ENCODE measurements at places on chromosomes 1 and 21.
A peak's percentile ranks its signal among the peaks of the same experiment; 100 is the strongest.

DNA sequence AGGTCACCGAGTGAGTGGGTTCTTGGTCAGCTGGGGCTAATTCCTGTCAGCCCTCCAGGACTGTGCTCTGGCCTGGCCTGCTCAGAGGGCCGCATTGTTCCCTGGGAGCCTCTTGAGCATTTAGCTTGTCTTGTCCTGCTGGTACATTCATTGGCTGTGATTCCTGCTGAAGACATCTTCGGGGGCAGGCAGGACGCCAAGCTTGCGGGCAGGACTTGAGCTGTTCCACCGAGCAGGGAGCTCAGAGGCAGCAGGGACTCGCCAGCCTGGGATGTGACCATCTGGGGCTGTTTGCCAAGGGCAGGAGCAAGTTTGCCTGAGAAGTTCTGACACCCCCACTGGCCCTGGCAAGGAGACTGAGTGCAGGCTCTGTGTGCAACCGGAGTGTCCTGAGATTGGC, 7.0 kb upstream of the SLC26A9 start:
- no peak for DNase-seq

DNA sequence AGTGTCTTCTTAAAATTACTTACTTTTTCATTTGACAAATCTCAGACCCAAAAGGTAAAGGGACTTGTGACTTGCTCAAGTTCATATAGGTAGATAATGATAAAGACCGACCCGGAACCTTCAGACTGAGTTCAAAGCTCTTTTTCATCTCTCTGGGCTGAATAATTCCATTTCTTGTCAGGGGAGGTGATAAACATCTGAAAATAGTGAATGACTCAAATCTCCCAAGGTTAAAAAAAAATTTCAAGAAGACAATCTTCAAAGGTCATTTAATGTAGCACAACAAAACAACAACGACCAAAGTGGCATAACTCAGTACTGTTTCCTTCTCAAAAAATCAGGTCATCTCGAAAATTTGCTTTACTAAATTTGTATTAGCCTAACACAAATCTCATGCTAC, 20.6 kb downstream of the LUZP1 start:
- no peak for DNase-seq

DNA sequence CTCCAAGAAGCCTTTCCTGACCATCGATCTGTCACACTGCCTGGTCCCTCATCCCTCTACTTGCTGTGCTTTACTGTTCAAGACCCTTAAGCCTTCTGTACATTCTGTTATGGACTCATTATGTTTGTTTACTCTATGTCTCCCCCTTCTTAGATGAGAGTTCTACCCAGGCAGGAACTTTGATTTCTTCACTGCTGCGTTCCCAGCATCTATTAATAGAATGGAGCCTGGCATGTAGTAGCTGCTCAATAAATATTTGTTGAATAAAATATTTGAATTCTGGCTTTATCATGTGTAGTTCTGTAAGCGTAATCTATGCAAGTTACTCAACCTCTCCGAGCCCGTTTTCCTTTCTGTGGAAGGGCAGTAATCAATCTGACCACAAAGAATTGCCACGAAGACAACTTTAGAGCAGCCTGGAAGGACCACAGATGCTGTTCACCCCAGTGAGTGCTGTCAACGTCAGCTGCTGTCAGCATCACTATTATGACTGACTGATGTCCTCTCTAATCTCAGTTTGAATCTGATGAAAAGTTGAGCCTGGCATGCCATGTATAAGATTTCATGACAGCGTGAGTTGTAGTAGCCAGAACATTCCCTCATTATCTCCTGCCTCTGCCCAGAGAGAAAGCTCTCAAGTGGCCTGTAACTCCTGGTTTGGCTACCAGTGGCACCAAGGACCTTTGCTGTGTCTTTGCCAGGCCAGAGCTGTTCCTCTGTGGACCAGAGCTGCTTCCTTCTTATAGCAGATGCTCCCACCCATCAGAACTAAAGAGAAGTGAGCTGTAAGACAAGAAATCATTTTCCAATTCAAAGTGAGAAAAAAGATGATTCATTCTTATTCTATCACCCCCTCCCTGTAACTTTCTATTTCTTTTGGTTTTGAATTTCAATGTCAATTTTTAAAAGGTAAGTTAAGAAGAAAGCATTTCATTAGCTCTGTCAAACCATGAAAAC, 94.5 kb downstream of the PRDM2 start:
- DNase-seq, result no peak

DNA sequence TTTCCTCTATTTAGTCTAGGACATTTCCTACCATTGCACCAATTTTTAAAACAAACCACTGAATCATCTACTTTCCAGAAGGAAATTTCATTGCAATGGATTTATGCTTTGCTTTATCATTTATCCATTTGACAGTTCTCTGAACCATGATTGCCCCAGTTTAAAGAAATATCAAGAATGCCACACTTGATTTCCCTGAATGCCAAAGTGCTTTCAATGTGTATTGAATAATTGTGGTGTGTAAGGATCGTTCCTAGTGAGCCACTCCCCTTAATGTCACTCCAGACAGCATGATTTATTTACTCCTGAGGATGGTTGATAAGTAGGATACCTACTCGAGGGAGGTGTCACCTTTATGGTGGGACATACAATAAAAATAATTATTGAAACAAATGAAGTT, 169.6 kb downstream of the RYR2 start:
- DNase-seq, result no peak

DNA sequence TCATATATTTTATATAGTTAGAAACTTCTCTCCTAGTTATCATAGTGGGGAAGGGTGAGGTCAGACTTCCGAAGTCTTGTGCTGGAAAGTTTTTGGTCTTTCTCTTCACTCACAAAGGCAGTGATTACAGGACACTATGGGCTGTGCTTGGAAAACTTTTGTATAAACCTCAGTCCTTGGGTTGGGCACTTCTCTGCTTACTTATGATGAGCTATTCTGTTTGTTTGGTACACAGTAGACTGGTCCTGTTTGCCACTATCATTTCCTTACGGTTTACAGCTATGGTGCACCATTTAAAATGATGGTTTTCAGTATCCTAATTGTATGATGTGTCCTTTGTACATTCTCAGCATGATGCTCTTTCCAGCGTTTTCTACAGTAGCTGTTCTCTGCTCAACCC, 75.5 kb downstream of the MAP3K7CL start:
- no peak for DNase-seq

- peak; percentile 53 for DNase-seq
Measured at GRCh38 chr21:44846485-44847260, 26.8 kb downstream of the PTTG1IP start.

GRCh38 chr1:48246727-48247126, 24.2 kb downstream of the SLC5A9 start:
- no peak for DNase-seq

GRCh38 chr1:246587606-246588005, 21.4 kb downstream of the CNST start:
- DNase-seq, result no peak

DNA sequence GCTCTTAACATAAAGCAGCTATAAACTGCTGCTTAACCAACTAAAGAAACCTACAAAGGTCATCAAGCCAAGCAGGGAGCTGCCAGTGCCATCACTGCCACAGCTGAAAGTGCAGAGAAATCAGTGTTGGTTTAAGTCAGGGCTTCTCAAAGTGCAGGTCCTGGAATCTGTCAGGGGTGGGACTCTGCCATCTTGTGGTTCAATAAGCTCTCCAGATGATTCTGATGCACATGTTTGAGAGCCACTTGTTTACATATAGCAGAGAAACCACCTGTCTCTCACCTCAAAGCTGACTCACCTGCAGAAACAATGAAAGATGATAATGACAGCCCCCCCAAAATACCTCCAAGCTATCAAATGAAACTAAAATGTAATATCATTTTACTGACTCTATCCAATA, 49.3 kb downstream of the SH3GLB1 start:
- no peak for DNase-seq

GRCh38 chr1:228511546-228512445, 24.6 kb downstream of the RNF187 start:
- DNase-seq, result no peak

GRCh38 chr1:30040081-30041019, 683.0 kb downstream of the MATN1 start:
- no peak for DNase-seq

DNA sequence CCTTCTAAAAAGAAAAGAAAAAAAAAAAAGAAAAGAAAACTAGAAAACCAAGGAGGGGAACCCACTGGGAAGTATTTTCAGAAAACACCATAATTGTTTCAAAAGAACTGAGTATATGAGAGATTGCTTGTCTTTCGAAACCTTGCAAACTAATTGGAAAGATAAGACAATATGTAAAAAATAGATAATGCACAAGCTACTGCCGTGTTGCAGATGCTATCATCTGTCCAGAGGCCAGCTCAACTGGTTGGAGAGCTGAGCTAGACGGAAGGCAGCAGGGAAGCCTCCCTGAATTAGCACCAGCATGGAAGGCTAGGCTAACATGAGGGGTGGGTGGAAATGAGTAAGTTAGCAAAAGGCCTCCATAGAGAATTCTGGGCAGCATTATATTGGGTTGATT, 16.2 kb upstream of the CACHD1 start:
- no peak for DNase-seq

DNA sequence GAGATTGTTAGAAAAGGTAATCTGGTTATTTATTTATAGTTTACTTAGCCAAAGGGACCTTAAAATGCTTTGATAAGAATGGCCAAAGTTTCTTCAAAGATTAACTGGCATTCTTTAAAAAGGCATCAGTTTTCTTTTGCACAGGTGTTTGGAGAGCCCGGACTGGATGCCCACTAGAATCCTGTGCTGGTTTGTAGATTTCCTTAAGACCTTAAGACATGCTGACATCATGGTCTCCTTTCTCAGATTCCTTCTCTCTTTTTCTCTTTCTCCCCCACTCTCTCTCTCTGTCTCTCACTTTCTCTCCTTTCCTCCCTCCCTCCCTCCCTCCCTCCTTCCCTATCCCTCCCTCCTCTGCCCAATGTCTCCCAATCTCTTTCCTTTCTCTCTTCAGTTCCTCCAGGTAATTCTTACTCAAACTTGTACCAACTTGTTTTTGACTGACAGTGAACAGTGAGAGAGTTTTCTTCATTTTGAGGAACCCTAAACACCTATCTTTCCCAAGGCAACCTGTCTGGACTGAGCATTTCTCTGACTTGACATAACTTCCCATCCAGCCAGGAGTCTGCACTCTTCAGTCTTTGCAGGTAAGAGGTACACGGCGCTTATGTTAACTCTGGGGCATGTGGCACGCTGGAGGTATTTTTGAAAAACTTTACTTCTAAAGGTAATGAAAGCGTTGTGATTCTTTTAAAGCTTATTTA, at the start of gene KCNJ15:
TSS of gene KCNJ15 (plus strand) at position 393 of the 704 bp plus-strand sequence. CDS start 42,271 bp downstream, outside the sequence.
- DNase-seq, result no peak

GRCh38 chr1:155083052-155083541, 4.5 kb downstream of the EFNA3 start:
- DNase-seq, result no peak

GRCh38 chr21:34642211-34643075, 26.4 kb upstream of the CLIC6 start:
- DNase-seq, result no peak

- no peak for DNase-seq
Measured at GRCh38 chr1:202857136-202857610, 31.8 kb downstream of the RABIF start.

- no peak for DNase-seq
Measured at GRCh38 chr1:113792986-113793385, 19.3 kb downstream of the RSBN1 start.

DNA sequence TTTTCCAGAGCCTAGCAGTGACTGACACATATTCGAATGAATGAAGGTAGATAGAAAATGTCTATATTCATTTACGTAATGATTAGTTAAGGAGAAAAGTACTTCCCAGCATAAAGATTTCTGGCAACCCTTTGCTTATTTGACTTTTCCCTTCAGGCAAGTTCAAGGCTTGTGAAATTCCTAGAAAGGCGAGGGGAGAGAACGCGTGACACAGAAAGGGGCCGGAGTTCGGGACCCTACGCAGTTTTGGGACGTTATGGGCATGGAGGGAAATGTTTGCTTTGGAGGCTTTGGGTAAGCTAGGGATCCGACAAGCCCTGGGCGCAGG, 472 bp upstream of the USP25 start:
- no peak for DNase-seq

DNA sequence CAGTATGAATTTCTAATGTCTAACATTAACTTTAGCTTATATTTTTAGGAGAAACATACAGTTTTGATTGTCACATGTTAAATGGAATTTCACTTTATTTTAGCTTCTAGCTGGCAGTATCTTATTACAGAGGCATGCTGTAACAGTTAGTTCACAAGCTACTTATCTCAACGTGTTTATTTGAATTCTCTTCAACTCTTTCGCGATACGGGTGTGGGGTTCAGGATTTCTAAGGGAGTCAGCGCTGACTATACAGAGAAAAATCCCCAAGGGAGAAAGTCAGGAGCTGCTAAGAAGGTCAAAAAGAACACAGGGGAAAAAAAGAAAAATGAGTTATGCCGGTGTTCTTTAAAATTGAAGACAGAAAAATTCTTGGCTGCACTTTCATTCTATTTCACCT, 296.2 kb downstream of the VAV3 start:
- DNase-seq, result no peak

GRCh38 chr1:3697810-3698209, 45.5 kb downstream of the TP73 start:
- DNase-seq, result no peak

- no peak for DNase-seq
Measured at GRCh38 chr1:31605908-31606427, 11.5 kb upstream of the HCRTR1 start.

DNA sequence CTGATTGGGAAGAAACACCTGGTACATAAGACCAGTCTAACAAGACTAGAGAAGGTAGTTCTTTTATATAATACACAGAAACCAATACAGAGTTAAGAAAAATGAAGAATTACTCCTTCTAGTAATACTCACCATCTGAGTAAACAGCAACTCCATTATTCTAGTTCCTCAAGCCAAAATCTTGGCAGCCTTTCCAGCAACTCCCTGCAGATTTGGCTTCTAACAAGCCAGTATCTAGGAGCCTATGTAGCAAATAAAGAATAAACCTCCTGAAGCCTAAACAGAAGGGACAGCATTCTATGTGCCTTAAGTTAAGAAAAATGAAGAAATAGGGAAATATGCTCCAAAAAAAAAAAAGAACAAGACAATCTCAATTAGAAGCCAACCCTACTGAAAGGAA, 24.5 kb downstream of the ERO1B start:
- no peak for DNase-seq

DNA sequence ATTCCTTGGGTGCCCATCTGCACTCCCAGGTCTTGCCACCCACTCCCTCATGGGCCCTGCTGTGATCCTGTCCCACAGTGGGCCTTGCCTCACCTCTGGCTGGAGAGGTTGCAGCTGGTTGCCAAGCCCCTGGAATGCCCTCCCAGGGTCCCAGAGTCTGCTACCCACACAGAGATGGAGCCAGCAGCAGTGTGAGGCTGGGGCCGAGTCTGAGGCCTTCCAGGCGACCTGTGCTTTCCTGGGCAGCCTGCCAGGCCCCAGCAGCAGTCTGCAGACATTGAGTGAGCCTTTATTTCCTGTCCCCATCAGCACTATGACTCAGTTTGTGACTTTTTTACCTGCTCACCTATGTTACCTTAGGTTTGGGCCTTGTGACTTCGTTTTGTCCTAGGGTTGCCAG, 25.0 kb upstream of the TSPAN2 start:
- DNase-seq, result no peak

DNA sequence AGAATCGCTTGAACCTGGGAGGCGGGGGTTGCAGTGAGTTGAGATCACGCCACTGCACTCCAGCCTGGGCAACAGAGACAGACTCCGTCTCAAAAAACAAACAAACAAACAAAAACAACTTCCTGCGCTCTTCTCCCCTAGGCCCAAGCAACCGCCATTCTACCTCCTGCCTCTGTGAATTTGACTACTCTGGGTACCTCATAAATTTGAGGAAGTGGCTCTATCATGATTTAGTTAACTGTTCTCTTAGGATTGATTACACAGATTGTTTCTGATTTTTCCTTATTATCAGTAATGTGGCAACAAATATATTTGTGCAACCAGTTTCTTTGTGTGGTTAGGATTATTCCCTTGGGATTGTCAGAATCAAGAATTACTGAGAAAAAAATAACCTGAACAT, 29.7 kb downstream of the OPTC start:
- DNase-seq, result no peak
